ENCODE measurements at places on chromosomes 3 and 15.

- no peak for DNase-seq
- no peak overlapping the region for H3K4me3 ChIP-seq
- no peaks in the 10 kb centered on the region for H3K4me1 ChIP-seq
- no peak overlapping the region for H3K27ac ChIP-seq
Measured at GRCh38 chr3:13145131-13145825, 72.0 kb upstream of the IQSEC1 start.

DNA sequence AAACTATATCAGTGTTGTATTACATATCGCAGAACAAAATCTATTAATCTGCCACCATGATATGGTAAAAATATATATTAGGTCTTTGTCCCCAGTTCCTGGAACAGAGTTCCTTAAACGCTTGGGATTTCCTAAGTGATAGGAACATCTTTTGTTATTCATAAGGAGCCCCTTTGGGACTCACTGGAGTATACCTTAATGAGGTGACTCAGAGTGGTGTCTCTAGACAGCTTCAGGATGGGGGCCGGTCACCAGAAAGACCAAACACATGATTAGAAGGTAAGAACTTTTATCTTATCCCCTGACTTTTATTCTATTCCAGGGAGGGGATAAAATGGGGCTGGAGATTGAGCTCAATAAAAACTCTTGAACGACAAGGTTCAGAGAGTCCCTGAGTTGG lies 12.3 kb upstream of the CHCHD6 start:
- H3K27me3 ChIP-seq, result peaks cover 24% of the 10 kb centered on the region
- H3K27ac ChIP-seq, result no peak overlapping the region
- no peaks in the 10 kb centered on the region for H3K4me1 ChIP-seq
- no peak for DNase-seq
- H3K4me3 ChIP-seq, result no peak overlapping the region

DNA sequence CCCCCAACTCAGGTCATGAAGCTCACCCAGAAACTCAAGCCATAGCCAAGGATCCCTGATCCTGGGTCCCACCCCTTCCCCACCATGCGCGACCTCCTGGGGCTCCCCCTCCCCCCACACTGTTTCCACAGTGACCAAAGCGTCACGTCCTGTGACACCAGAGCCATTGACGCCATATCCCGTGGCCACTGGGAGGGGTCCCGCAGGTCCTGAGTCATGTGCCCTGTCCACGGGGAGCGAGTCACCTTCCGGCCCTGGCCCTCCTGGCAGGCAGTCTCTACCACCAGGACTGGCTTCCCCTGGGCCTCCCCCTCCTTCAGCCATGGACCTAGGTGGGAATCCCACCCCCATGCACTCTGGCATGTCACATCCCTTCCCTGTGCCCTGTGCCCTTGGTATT lies 15.6 kb downstream of the SEMA3F start:
- H3K27ac ChIP-seq, result no peak overlapping the region
- DNase-seq, result no peak
- H3K4me3 ChIP-seq, result peak overlapping the region; percentile 47
- peaks cover under 1% of the 10 kb centered on the region for H3K27me3 ChIP-seq
- peaks cover 67% of the 10 kb centered on the region for H3K4me1 ChIP-seq

DNA sequence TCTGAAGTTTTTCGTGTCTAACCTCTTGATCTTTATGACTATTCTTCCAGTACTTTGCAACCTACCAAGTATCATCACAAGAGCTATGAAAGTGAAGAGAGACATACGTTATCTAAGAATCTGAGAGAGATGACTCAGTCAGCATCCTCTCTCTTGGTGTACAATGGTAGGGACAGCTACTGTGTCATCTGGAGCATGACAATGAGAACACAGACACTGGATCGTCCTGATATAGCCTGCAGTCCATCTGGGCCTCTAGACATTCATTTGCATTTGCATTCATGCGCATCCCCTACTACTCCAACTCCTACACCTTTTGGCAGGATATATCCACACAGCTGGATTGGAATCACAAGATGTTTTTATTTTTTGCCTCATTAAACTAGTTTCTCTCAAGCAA lies 115.2 kb downstream of the PEX5L start:
- no peaks in the 10 kb centered on the region for H3K27me3 ChIP-seq
- no peaks in the 10 kb centered on the region for H3K36me3 ChIP-seq
- no peak overlapping the region for H3K27ac ChIP-seq
- no peaks in the 10 kb centered on the region for H3K4me1 ChIP-seq

DNA sequence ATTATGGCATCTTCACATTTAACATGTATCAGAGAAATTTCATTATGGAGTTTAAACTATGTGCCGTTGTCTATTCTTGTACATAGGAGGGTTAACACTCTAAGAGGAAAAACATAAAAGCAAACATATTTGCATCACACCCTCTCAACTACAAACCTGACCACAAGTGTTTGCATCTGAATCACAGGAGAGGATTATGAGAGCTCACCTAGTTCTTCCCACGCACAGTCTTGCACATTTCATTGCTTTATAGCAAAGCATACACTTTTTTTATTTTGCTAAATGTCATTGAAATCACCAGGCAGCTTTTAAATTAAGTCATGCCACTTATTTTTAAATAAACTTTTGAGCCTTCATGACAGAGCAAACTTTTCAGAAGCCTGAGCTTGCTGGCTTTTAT lies 12.5 kb downstream of the TRAT1 start:
- H3K36me3 ChIP-seq, result no peaks in the 10 kb centered on the region
- H3K4me3 ChIP-seq, result no peak overlapping the region
- H3K4me1 ChIP-seq, result no peaks in the 10 kb centered on the region
- DNase-seq, result no peak
- H3K27ac ChIP-seq, result no peak overlapping the region
- peaks cover 6% of the 10 kb centered on the region for H3K27me3 ChIP-seq

GRCh38 chr3:52227766-52228165 lies 2.3 kb upstream of the TLR9 start:
- no peak overlapping the region for H3K4me3 ChIP-seq
- H3K36me3 ChIP-seq, result peaks cover 4% of the 10 kb centered on the region
- peaks cover 18% of the 10 kb centered on the region for H3K4me1 ChIP-seq
- H3K27me3 ChIP-seq, result peaks cover 3% of the 10 kb centered on the region

- peak overlapping the region; percentile 80 for H3K27ac ChIP-seq
- no peak for DNase-seq
- no peak overlapping the region for H3K4me3 ChIP-seq
- H3K4me1 ChIP-seq, result peaks cover 76% of the 10 kb centered on the region
- H3K27me3 ChIP-seq, result peaks cover 8% of the 10 kb centered on the region
Measured at GRCh38 chr15:67783303-67783702, 42.0 kb upstream of the SKOR1 start.

GRCh38 chr15:83127547-83128150 lies 20.2 kb downstream of the TM6SF1 start:
- no peaks in the 10 kb centered on the region for H3K4me1 ChIP-seq
- DNase-seq, result no peak
- no peak overlapping the region for H3K27ac ChIP-seq
- H3K36me3 ChIP-seq, result peaks cover 11% of the 10 kb centered on the region

GRCh38 chr3:184335291-184335660 lies 2.1 kb upstream of the FAM131A start:
- H3K27me3 ChIP-seq, result peaks cover 7% of the 10 kb centered on the region
- H3K36me3 ChIP-seq, result peaks cover 38% of the 10 kb centered on the region
- no peak for DNase-seq
- peak overlapping the region; percentile 91 for H3K4me3 ChIP-seq
- peaks cover 35% of the 10 kb centered on the region for H3K4me1 ChIP-seq
- H3K27ac ChIP-seq, result peak overlapping the region; percentile 97

- H3K4me1 ChIP-seq, result peaks cover 44% of the 10 kb centered on the region
- H3K4me3 ChIP-seq, result no peak overlapping the region
- H3K27ac ChIP-seq, result no peak overlapping the region
- H3K36me3 ChIP-seq, result peaks cover 9% of the 10 kb centered on the region
- no peak for DNase-seq
Measured at GRCh38 chr15:80497221-80497620, 93.0 kb downstream of the ARNT2 start.

DNA sequence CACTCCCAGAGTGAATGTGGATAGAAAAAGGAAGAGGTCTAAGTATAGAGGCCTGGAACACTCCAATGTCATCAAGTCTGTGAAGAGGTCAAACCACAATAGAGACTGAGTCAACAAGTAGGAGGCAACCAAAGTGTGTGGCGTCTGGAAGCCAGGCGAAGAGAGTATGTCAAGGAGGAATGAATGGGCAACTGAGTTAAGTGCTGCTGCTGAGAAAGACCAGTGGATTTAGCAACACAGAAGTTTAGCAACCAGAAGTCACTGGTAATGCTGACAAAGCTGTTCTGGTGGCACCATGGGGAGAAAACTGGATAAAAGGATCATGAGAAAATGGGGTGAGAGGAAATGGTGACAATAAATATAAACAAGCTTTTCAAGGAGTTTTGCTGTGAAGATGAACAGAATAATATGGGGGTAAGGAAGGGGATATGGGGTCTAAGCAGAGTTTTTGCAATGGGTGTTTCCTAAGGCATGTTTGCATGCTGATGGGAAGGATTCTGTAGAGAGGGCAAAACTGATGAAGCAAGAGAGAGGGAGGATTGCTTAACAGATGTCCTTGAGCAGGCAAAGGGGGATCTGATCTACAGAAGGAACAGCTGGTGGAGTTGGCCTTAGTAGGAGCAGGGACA lies 38.4 kb downstream of the PCOLCE2 start:
- peaks cover 15% of the 10 kb centered on the region for H3K36me3 ChIP-seq
- H3K4me3 ChIP-seq, result no peak overlapping the region
- no peaks in the 10 kb centered on the region for H3K27me3 ChIP-seq

DNA sequence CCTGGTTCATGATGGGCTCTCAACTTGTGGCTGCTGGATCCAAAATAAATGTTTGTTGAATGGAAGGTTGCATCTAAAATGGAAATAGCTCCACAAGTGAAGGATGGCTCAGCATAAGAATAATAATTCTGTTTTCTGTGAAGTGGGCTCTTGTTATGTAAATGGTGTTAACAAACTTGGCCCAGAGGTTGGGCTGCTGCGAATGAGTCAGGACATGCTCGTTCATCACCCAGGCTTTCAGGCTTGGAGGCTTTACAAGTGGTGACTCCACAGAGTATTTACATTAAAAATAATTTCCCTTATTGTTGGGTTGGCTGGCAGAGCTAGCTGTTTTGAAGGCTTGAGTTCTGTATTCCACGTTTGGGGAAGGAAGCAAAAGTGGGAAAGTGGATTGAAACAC lies 60.5 kb downstream of the ITGB5 start:
- H3K27me3 ChIP-seq, result no peaks in the 10 kb centered on the region
- H3K27ac ChIP-seq, result no peak overlapping the region
- no peak overlapping the region for H3K4me3 ChIP-seq
- DNase-seq, result no peak
- peaks cover 61% of the 10 kb centered on the region for H3K36me3 ChIP-seq

DNA sequence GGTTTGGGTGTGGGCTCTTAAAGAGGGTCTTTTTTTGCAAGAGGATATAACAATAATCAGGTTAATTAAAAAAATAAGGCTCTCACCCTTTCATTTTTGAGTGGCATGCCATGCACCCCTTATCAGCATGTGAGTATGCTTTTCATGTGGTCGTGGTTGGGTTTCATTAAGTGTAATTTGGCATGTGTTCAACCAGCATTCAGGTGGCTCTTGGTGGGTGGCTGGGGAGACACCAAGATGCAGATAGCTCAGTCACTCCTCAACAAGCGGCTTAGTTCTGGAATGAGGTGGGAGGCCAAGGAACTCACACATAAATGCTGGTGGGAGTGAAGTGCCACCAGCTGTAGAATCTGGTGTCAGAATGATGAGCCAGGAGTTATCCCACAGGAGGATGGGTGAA lies 66.8 kb downstream of the FLNB start:
- no peak for DNase-seq
- peaks cover 34% of the 10 kb centered on the region for H3K36me3 ChIP-seq
- no peak overlapping the region for H3K4me3 ChIP-seq
- H3K4me1 ChIP-seq, result peaks cover 48% of the 10 kb centered on the region
- H3K27me3 ChIP-seq, result no peaks in the 10 kb centered on the region

DNA sequence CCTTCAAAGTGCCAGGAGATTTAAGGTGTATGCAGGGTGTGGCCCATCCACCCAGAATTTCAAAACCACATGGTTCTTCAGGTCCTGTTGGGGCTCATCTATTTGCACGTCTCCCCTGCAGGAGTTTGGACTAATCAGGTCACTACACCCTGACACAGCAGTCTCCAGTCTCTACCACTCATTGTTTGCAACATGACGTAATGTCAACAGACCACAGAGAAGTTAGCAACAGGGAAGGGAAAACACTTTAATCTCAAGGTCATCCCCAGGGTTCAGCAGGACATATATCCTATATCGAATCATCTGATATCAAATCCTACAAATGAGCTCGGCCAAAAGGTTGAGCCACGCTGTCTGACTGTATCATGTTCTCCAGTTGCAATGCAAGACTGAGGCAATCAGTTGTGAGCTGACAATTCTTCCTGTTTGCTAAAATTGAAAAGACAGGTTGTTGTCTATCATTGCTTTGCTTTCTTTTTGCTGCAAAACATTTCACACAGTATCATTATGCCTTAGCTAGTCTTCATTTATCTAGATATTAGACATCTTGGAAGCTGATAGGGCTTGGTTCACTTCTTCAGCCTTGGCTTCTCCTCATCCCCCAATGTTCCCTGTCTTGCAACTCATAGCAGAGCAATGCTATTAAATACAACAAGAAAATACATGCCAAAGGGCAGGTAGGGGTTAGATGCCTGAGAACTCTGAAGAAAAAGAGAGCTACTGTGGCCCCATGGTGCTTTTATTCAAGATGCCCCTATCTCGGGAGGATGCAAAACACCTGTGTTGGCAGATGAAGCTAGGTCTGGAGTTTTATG lies 13.4 kb upstream of the LEKR1 start:
- DNase-seq, result no peak
- peaks cover 24% of the 10 kb centered on the region for H3K4me1 ChIP-seq
- H3K27me3 ChIP-seq, result peaks cover 43% of the 10 kb centered on the region
- H3K27ac ChIP-seq, result no peak overlapping the region

- H3K27me3 ChIP-seq, result no peaks in the 10 kb centered on the region
- H3K27ac ChIP-seq, result no peak overlapping the region
- H3K4me3 ChIP-seq, result no peak overlapping the region
Measured at GRCh38 chr3:166580561-166580960, 743.3 kb upstream of the BCHE start.

GRCh38 chr3:54698054-54698453 lies 229.8 kb downstream of the LRTM1 start:
- H3K4me1 ChIP-seq, result peaks cover 25% of the 10 kb centered on the region
- no peak for DNase-seq
- H3K27ac ChIP-seq, result peak overlapping the region; percentile 10
- H3K4me3 ChIP-seq, result no peak overlapping the region

- H3K4me1 ChIP-seq, result peaks cover 15% of the 10 kb centered on the region
- DNase-seq, result peak; percentile 76
- no peak overlapping the region for H3K27ac ChIP-seq
- no peak overlapping the region for H3K4me3 ChIP-seq
- no peaks in the 10 kb centered on the region for H3K27me3 ChIP-seq
Measured at GRCh38 chr3:97719156-97719821, 45.3 kb upstream of the ARL6 start.

GRCh38 chr15:51829376-51830275 lies at the start of gene TMOD3:
TSS of gene TMOD3 (plus strand) at chr15:51829653. CDS start at chr15:51862885, 33,232 bp downstream.
- peaks cover 4% of the 10 kb centered on the region for H3K36me3 ChIP-seq
- no peaks in the 10 kb centered on the region for H3K27me3 ChIP-seq
- no peak within 1 kb of the TSS for H3K27ac ChIP-seq
- DNase-seq, result peak; percentile 97

GRCh38 chr3:117989982-117990381 lies 1044.7 kb downstream of the IGSF11 start:
- peaks cover 12% of the 10 kb centered on the region for H3K27me3 ChIP-seq
- H3K4me1 ChIP-seq, result no peaks in the 10 kb centered on the region
- no peak for DNase-seq
- H3K36me3 ChIP-seq, result no peaks in the 10 kb centered on the region
- H3K4me3 ChIP-seq, result no peak overlapping the region

- H3K27me3 ChIP-seq, result peaks cover 39% of the 10 kb centered on the region
- peak; percentile 28 for DNase-seq
- peaks cover 4% of the 10 kb centered on the region for H3K4me1 ChIP-seq
- H3K36me3 ChIP-seq, result no peaks in the 10 kb centered on the region
Measured at GRCh38 chr15:53193149-53193548, 403.0 kb upstream of the ONECUT1 start.
